ENCODE measurements at places on chromosomes 2 and 18.

- DNase-seq, result peak; percentile 17
These were observed at the start of gene MATN3 for GRCh38 chr2:20012282-20013125. Gene MATN3, minus strand, starts transcription at chr2:20012668. Its CDS starts 37 bp downstream, at chr2:20012631.

DNA sequence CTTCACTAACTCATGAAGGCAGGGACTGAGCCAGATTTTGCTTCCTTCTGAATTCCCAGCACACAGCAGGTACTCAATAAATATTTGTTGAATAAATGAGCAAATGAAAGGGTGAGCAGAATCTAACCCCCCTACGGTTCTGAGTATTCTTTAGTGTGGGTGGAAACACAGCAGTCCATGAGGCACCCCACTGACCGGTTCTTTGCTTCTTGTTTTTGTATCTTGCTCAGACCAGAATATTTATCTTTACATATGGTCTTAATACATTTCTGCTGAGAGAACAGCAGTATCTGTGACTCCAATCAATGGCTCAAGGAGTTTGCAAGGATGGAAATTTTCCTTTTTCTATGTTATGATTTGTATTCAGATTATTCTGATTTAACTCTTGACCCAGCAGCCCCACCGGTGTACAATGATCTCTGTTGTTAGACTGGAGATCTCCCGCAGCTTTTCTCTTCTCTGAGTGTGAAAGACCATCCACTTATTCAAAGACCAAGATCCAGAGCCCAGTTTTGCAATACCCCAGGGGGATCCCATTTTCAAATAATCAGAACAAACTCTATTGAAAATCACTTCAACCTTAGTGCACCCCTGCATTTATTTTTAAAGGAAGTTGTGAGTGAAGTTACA, 506.5 kb upstream of the TNP1 start:
- no peak for DNase-seq

GRCh38 chr2:181578829-181579228, 78.1 kb downstream of the CERKL start:
- DNase-seq, result no peak

DNA sequence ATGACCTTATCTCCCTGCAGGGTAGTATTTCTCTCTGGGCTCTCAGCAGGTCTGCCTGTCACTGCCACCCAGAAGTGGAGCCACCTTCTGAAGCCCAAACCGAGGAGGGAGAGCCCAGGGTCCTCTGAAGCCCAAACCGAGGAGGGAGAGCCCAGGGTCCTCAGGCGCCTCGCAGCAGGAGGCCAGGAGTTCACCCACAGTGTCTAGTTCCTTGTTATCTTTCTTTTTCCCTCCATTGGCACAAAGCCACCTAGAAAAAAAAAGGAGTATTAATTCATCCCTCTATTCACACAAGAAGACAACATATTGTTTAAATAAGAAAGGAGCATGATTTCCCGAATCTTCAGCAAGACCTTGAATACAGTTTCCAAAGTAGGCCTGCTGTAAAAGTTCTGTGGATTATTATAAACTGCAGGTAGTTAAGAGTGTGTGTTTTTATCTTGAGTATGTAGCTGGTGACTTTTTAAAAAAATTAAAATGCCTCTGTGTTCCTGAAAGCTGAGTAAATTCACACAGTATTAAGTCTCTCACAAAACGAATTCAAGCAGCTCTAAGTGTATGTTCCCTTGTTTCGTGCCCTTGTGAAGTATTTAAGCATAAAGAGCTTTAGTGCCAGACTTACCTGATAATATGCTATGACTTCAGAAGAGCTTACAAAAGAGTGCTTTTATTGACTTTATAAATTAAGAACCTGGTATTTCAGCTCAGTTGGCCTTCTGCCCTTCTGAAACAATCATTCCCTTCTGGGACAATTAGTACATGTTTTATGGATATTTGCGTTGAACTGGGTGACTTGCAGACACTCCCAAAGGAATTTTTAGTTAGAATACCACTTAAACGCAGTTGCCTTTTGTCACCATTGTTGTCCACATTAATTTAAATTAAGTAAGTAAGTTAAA, 11.7 kb upstream of the GRHL1 start:
- no peak for DNase-seq

DNA sequence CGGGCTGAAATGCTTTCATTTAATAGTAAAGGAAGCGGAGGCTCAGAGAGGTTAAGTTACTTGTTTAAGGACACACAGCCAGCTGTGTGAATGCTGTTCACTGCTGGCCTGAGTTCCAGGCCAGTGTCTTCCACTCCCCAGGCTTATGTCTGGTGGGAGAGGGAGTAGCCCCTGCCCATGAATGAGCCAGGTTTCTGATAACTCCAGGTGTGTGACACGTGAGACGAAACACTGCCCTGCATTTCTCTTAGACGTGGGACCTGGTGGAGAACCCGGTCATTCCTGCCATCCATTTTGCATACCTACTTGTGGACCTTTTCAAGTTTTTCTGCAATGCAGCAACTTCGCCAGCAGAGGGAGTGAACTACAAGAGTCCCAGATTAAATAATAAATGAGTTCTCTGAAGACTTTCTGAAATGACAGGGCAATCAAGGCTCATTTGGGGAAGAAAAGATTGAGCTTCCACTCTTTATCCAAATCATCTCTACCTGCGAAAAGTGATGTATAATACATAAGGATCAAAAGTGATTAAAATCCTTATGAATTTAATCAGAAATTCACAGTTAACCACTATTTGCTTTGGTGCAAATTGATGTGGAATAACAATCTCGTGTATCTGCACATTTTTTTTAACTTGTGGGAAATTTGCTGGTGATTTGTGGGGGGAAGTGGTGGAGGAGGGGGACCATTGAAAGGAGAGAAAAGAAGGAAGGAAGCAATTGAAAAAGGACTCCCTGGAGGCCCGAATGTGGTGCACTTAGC, 79.4 kb upstream of the ASB18 start:
- DNase-seq, result peak; percentile 50

GRCh38 chr2:150392614-150393013, 94.9 kb downstream of the RND3 start:
- DNase-seq, result no peak

- DNase-seq, result no peak
These were observed 46.2 kb upstream of the B3GNT2 start for GRCh38 chr2:62149708-62150107.

DNA sequence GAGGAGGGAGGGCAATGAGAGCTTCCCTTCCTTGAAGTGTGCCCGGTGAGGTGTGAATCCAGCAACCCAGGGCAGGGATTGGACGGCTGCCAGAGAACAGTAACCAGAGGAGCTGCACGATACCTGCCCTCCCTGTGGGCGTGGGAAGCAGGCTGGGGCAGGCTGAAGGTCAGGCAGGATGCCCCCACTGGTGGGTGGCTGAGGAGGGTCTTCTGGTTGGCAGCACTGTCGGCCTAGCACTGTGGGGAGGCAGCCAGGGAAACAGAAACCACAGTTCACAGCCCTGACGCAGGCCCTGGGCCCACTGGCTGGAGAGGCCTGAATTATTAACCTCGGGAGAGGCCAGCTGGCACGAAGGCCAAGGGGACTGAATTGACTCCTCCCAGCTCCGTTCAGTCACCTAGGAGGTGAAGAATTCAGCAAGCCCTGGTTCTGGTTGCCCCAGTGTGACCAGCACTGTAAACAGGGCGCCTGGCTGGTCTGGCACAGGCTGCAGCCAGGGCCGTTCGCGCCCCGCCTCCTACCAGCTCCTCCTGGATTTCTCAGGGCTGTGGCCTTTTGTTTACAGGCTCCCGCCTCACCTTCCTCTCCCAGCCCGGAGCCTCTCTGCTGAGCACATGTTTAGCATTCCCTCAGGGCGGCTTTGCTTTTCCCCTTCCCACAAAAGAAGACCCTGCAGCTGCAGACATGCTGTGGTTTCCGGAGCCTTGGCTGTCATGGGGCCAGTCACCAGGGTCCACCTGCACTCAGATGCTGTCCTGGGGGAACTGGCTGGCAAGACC, 97.8 kb downstream of the B3GNT2 start:
- DNase-seq, result no peak

GRCh38 chr2:74021407-74021755, 36.7 kb downstream of the TET3 start:
- DNase-seq, result no peak

- no peak for DNase-seq
These were observed 92.7 kb downstream of the EIPR1 start for GRCh38 chr2:3284657-3285630.

GRCh38 chr2:45570671-45571334, 40.3 kb downstream of the SRBD1 start:
- DNase-seq, result no peak

DNA sequence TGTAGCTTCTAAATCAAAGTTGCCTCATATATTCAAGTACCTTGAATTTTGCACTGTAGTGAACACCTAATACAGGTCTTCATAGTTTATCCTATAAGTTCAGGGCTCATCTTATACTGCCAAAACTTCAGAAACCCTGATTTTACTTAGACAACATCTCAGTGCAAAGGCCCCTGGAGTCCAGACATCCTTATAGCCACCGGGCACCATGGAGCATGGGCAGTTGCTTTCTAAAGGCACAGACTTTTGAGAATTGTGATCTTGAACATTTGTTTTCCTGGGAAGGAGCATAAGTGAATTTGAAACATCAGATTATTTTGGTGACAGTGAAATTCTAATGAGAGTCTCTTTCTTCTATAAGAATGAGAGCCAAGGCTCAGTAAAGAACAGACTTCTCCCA, 292.3 kb downstream of the CYRIA start:
- no peak for DNase-seq

DNA sequence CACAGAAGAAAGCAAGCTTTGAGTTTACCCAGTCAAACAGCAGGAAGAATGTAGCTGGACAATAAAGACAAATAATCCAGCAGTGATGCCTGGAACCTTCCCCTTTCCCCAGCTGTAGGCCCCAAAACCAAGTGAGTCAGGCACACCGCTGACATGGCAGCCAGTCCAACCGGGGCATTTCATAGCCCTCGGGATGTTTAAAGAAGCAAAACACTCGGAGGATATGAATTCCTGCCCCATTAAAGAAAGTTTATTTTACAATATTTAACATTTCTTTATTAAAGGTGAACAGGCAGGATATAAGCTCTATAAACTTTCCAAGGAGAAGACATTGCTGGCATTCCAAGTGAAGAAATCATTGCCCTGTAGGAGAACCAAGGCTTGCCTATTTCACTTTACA, 507.6 kb upstream of the TNP1 start:
- DNase-seq, result no peak

GRCh38 chr18:76622651-76623050, 127.6 kb upstream of the ZNF516 start:
- no peak for DNase-seq

DNA sequence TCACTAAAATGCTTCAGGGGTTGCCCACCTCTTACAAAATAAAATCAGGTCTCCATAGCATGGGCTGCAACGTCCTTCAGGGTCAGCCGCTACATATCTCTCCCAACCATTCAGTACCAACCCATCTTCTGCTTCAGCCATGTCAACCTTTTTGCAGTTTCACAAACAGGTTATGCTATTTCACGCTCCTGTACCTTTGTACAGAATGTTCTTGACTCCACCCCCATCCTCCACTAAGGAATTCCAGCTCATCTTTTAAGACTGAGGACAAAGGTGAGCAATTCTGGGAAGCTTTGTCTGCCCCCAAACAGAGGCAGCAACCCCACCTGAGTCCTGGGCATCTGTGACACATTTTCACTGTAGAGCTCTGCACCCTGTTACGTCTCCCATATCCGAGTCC, 8.8 kb upstream of the EVA1A start:
- DNase-seq, result no peak

DNA sequence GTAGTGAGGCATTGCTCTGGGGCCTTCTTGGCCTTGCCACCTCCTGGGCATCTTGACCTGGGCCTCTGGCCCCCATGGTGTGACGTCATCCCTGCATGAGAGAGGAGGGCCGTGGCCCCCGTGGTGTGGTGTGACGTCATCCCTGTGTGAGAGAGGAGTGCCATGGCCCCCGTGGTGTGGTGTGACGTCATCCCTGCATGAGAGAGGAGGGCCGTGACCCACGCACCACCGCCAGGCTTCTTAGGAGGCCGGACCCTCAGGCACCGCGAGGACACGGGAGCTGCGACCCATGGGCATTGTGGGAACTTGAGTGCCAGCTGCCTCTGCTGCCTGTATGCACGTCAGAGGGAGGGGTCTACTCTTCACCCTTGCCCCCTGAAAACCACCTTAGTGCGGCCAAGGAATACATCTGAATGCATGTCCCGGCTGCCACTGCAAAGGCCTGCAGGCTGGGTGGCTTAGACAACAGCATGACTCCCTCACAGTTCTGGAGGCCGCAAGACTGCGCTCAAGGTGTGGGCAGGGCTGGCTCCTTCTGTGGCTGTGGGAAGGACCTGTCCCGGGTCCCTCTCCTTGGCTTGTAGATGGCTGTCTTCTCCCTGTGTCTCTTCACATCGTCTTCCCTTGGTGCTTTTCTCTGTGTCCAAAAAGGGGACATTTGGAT, 20.8 kb upstream of the OTOS start:
- no peak for DNase-seq

GRCh38 chr2:37189452-37190153, 1.1 kb upstream of the SULT6B1 start:
- no peak for DNase-seq

DNA sequence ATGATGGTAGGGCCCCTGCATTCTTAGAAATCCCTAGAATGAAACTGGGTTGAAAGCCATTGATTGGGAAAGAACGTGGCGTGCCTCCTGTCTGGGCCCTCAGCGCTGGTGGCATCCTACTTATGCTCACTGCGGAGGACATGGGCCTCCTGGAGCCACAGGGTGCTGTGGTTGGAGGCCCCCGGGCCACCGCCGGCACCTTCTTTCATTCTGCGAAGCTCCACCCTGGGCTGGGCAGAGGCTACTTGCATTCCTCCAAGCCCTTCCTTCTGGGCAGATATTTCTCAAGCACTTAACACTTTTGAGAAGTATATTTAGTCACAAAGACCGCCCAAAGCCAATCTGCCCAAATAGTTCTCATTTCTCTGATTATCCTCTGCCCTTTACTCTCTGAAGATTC, 311.9 kb downstream of the MYCN start:
- DNase-seq, result no peak

GRCh38 chr2:219017201-219017931, 23.9 kb downstream of the CFAP65 start:
- DNase-seq, result no peak

GRCh38 chr2:83827618-83828017, 631.5 kb downstream of the SUCLG1 start:
- no peak for DNase-seq

DNA sequence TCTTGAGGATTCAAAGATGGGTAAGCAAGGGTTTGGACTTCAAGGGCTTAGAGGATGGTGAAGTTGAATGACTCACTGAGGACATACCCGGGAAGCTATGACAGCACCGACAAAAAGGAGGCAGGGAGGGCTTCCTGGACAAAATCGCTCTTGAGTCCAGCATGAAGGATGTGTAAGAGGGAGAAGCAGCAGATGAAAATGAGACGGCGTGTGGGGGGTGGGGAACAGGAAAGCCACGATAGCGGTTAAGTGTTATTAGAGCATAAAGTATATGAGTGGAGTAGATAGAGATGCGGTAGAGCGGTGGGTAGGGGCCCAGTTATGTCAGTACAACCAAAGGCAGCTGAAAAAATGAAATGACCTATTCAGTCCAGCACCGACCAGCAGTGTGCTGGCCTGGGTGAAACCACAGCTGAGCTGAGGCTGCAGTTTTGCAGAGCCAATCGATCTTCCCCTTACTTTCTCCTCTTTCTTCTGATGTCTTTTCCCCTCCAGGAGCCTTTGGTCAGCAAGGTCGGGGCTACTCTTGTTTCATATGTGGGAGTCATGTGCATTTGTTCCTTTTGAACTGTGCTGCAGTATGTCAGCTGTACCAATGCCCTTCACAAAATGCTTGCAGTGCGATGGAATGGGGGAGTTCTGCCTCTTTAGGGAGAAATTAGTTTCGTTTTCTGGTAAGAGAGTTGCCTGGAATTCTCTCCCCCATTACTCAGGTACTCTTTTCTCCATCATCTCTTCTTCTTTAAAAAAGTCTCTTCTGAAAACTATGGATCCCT, 2.0 kb upstream of the THUMPD2 start:
- DNase-seq, result peak; percentile 7

- DNase-seq, result no peak
These were observed 150.0 kb downstream of the DYSF start for GRCh38 chr2:71603311-71603811.
